NCI-H748 treated with DMSO at 0.1 percent for 48 hours (cell line): ENCODE measurements at places on chromosomes 4 and X.

DNA sequence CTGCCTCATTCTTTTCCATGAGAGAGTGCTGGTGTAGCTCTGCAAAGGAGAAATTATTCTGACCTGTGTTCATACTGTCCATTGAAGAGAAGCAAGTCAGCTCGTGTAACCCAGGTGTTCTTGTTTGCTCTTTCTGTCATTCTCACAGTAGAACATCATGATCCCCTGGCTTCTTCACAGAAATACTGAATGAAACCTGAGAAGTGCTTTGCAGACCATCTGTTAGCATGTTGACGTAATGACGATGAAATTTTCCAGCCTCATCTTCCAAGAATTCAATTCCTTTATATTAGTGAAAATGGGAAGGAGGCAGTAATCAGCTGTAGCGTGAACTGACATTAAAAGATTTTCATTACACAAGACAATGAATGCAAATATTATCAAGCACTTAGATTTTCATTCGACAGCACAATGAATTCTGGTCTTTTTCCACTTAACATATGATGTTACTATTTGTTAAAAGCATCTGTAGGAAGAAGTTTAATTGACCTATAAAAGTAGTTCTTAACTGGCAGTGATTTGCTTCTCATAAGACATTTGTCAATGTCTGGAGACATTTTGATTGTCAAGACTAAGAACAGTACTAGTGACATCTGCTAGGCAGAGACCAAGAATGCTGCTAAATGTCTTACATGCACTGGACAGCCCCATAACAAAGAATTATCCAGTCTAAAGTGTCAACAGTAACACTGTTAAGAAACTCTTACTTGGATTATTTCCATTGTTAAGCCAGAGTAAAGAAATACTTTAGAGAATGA is 246.3 kb downstream of the BANK1 start:
- DNase-seq: peak; percentile 27

DNA sequence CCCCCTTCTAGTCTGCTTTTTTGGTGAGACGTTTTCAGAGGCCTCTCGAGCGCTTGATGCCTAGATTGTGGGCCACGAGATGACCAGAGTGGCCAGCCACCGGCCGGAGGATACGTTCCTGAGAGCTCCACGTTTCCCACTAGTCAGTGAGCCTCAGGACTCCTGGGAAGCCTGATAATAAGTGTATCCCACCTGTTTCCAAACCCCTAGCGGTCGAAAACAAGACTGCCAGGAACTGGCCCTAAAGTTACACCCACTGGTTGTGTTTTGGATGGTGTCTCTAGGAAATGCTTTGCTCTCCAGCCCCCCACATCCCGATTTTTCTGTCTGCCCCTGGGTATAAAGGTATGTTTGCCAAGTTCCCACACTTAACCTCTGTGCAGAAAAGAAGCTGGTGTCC is 4.6 kb upstream of the RS1 start:
- DNase-seq: peak; percentile 12

DNA sequence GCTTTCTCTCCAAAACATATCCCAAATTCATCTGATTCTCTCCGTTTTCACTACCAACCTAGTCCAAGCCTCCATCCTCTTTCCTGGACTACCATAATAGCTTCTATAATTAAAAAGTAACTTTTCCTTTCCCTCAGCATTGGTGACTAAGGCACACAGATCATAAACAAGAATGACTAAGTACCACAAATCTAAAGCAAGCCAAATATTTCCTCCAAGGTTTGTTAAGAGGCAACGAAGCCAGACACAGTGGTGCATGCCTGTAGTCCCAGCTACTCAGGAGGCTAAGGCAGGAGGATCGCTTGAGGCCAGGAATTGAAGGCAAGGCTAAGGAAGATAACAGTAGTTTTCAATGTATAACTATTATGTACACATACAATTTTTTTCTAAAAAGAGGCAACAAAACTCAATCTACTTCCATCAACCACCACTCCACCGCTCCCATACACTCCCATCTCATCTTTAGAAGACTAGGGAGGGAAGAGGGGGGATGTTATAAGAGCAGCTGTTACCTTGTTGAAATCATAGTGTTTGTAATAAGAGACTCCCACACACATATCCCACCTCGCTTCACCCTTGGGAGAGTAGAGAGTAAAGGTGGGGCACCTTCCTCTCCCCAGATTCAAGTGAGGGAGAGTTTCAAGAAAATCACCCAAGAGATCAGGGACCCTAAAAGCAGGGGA is 4.2 kb upstream of the JCHAIN start:
- DNase-seq: no peak

DNA sequence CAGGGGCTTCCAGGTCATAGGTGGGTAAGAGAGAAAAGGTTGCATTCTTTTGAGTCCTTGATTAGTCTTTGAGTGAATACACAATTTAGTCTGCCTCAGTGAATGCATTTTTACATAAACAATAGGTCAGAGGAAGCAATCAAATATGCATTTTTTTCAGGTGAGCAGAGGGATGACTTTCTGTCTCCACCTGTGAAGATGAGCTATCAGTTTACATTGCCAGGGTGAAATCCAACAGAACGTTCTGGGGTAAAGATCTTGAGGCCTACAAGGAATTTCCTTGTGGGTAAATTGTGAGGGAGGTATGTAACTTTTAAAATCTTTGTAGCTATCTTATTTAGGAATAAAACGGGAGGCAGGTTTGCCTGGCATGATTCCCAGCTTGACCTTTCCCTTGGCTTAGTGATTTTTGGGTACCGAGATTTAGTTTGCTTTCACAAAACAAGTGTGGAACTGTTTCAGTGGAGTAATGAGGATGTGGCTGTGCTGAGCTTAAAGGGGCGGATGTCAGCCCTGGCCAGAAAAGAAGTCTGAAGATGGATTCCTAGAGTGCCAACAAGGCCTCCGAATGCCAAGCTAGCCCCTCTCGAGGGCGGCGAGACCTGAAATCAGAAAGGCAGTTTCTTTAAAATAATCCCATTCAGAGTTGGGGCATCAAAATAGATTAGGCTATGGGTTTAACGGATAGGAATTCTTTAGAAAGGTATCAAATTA is 29.5 kb downstream of the TMEM131L start:
- no peak for DNase-seq

DNA sequence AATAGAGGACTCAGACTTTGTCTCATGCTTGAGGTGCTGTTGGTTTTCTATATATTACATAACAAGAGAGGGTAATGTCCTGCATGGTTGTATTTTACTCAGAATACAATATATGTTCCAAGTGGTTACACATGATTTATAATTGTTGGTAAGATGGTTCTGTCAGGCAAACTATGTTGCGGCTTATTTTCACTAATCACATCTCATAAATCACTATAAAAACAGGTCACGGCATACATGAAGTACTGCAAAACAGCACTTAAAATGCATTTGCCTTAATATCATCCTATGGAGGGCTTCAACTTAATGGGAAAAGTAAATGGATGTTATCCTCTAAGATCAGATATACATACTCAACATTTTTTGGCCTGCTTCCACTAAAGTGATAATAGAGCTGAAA is 246.0 kb upstream of the ARSJ start:
- DNase-seq: no peak

DNA sequence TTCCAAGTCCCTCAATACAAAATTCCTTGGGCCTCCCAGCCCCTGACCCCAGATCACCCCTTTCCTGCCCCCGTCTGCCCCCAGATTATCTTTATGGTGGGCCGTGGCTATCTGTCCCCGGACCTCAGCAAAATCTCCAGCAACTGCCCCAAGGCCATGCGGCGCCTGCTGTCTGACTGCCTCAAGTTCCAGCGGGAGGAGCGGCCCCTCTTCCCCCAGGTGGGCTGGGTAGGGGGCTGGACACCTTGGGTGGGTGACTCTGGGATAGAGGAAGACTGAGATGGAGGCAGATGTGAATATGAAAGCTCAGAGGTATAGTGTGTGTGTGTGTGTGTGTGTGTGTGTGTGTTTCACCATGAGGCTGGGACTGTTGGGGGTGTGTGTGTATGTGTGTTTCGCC is 9.8 kb downstream of the ARAF start:
- DNase-seq: no peak

- DNase-seq: no peak
Measured at GRCh38 chr4:91085961-91086360, 958.8 kb downstream of the CCSER1 start.

- DNase-seq: no peak
Measured at GRCh38 chr4:115740806-115741205, 627.4 kb upstream of the NDST4 start.

DNA sequence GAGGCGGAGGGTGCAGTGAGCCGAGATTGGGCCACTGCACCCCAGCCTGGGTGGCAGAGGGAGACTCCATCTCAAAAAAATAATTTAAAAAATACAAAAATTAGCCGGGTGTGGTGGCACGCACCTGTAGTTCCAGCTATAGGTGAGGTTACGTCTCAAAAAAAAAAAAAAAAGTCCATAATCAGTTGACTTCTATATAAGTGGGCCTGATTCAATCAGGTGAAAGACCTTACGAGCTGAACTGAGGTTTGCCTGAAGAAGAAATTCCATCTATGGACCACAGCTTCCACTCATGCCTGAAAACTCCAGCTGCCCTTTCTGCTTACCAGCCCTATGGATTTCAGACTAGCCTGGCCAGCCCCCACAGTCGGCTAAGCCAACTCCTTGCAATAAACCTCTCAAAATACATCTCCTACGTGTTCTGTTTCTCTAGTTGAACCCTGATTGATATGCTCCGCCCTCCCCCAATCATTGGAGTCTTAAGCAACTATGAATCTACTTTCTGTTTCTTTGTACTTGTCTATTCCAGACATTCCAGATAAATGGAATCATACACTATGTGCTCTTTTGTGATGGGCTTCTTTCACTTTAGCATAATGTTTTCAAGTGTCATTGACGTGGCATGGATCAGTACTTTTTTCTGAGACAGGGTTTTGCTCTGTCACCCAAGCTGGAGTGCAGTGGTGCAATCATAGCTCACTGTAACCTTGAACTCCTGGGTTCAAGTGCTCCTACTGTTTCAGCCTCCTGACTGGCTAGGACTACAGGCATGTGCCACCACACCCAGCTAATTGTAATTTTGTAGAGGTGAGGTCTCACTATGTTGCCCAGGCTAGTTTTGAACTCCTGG is 36.6 kb downstream of the SAT1 start:
- DNase-seq: no peak

DNA sequence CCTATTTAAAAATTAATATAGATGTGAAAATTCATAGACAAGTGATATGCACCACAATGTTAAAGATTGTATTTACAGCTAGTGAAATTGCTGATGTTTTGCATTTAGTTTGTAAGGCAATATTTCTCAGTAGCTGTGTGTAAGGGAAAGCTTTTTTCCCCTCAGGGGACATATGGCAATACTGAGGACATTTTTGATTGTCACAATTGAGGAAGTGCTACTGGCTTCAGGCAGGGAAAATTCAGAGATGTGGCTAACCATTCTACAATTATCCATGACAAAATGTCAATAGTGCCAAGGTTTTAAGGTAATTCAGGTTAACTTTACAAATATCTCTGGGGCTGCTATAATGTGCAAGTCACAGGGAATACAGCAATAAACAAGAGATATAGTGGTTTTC is 66.1 kb upstream of the IL15 start:
- no peak for DNase-seq

DNA sequence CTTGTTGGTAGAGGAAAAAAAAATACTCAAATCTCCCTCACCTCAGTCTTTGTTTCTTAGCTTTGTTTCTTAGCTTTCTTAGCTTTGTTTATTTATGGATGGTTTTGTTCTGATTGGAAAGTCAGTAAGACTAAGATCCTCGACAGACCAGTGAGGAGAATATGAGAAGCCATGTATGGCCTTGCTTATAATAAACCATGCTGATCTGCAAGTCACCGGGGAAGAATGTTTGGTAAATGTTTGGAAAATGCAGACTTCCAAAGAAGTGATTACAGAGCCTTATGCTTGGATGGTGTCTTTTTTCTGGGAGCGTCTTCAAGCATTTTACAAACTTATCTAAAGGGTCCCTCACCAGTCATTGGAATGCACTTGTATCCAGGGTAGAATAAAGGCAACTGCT is 90.1 kb upstream of the NOCT start:
- DNase-seq: no peak

DNA sequence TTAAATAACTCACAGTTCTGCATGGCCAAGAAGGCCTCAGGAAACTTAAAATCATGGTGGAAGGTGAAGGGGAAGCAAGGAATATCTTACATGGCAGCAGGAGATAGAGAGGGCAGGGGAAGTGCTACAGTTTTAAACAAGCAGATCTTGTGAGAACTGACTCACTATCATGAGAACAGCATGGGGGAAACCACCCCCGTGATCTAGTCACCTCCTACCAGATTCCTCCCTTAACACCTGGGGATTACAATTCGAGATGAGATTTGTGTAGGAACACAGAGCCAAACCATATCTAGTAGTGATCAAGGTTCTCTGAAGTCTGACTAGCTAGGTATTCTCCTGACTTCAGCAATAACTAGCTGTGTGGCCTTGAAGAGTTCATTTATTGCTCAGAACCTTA is 56.0 kb downstream of the BANK1 start:
- DNase-seq: no peak

DNA sequence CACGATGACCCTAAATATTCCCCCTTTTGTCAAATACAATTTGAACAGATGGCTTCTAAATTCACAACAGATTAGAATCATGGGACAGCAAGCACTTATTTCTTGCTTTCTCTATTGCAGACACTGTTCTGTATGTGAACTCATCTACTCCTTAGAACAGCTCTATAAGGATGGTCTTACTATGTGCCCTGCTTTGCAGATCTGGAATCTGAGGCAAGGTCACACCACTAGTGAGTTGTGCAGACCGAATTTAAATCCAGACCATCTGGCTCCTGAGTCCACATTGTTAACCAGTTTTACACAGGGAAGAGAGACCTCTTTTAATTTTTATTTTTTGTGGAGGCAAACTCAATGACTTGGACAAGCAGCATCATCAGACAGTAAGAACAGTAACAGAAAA is 50.2 kb downstream of the GPRIN3 start:
- DNase-seq: no peak

DNA sequence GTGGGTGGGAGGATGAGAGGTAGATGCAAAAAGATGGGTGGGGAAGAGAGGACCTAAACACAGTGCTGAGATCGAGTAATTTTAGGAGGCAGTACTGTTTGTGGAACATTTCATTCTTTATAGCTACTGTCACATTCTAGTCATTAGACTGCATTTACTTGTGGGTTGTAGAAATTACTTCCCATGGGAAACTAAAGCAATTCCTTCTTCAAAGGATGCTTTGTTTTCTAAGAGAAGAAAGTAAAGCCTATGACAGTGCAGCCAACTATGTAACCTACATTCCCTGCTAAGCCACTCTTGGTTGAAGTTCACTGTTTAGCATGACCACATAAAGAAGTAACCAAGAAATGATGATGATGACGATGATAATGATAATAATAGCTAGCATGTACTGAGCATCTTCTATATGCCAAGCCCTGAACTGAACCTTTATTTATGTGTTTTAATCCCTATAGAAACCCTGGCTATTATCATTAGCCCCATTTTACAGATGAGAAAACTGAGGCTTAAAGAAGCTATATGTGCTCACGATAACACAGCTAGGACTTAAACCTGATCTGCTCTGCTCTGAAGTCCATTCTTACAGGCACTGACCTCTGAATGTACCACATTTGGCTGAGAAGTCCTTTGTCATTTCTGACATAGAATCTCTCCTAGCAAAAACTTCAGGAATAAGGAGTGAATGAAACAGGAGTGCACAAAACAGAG is 114.5 kb upstream of the KIT start:
- no peak for DNase-seq

- peak; percentile 44 for DNase-seq
Measured at GRCh38 chr4:101835121-101835904, 44.8 kb downstream of the BANK1 start.
